ENCODE measurements at places on chromosomes 1 and 21.
A peak's percentile ranks its signal among the peaks of the same experiment; 100 is the strongest.

GRCh38 chr1:57976216-57976615 lies 552.4 kb upstream of the DAB1 start:
- DNase-seq: no peak

DNA sequence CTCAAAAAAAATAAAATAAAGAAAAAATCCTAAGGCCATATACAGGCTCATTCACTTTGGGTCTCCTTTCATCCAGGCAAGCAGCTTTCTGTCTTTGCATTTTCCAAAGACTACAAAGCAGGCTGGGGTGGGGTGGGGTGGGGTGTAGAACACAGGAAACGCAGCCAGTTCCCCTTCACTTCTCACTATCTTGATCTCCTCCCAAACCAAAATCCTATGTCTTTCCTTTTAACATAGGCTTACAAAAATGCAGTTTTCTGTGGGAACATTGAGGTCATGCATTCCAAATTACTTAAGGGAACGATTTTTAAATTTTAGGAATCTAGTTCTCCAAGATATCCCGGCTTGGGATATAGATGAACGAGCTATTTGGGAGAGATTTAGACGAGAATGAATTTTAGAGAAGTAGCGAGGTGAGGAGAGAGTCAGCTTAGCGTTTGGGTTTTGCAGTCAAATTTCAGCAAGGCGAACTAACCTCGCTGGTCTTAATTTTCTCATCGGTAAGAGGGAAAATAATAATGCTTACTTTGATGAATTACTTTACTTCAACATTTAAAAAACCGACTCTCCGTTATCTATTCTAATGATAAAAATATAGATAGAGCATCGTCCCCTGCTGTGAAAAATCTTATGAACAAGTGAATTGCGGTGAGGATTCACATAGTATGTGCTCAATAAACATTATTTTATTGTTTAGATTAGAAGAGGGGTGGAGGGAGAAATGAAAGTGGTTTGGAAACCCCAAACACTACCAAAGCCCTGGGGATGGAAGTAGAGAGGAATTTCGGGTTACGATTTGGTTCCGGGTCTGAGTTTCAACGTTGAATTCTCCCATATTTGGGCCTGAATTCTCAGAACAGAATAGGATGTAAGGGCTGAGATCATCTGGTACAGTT lies 735 bp upstream of the STX12 start:
- no peak for DNase-seq

- DNase-seq: no peak
Measured at GRCh38 chr21:40053007-40053406, 185.8 kb downstream of the PCP4 start.

- DNase-seq: no peak
Measured at GRCh38 chr1:207825409-207825695, 73.5 kb downstream of the CD46 start.

DNA sequence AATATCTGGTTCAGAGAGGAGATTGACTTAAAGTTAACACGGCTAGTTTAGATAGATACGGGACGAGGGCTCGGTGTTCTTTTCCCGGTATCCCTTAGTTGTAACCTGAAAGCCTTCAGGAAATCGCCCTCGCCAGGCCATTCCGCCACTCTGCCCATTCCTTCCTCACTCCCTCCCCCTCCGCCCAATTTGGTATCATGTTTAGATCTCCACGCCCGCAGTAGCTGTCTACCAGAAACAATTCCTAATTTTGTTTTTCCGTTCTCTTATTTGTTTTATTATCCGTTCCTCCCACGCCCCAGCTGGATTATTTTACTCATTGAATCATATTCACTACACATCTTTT lies 685 bp upstream of the VAMP4 start:
- DNase-seq: peak; percentile 49

- DNase-seq: no peak
Measured at GRCh38 chr1:94792473-94793295, 27.5 kb upstream of the SLC44A3 start.

GRCh38 chr1:158286941-158287346 lies 2.8 kb upstream of the CD1C start:
- DNase-seq: no peak

Measured in ecto neural progenitor cell (in vitro differentiated cells).